Daoy (cell line): ENCODE measurements at places on chromosomes 16 and 17. TPM values are rescaled to one million over a fixed set of nuclear protein-coding genes. Genes with fewer than 3 reads are reported as not detected.

GRCh38 chr17:32110596-32110995 lies 31.7 kb upstream of the RHOT1 start:
- no peak for DNase-seq

- DNase-seq = no peak
These were observed 33.1 kb upstream of the GSE1 start for GRCh38 chr16:85579923-85580580.

DNA sequence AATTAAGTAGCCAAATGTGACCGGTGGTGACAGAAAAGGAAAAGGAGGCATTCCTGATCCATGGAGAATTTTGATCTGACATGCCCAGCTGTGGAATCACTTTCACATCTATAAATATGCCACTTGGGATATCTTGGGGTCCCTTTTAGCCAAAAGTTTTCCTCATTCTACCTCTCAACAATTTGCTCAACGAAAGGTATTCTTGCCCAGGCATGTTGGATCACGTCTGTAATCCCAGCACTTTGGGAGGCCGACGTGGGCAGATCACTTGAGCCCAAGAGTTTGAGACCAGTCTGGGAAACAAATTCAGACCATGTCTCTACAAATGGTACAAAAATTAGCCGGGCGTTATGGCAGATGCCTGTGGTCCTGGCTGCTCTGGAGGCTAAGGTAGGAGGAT lies 24.3 kb downstream of the LITAF start:
- no peak for DNase-seq

DNA sequence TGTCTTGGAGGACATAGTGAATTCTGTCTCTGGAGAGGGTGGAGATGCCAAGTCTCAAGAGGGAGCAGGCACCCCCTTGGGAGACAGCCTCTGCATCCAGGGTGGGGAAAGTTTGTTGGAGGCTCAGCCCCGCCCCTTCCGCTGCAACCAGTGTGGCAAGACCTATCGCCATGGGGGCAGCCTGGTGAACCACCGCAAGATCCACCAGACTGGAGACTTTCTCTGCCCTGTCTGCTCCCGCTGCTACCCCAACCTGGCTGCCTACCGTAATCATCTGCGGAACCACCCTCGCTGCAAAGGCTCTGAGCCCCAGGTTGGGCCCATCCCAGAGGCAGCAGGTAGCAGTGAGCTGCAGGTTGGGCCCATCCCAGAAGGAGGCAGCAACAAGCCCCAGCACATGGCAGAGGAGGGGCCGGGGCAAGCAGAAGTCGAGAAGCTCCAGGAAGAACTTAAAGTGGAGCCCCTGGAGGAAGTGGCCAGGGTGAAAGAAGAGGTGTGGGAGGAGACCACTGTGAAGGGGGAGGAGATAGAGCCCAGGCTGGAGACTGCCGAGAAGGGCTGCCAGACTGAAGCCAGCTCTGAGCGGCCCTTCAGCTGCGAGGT lies 5.2 kb downstream of the ZNF646 start:
- no peak for DNase-seq

DNA sequence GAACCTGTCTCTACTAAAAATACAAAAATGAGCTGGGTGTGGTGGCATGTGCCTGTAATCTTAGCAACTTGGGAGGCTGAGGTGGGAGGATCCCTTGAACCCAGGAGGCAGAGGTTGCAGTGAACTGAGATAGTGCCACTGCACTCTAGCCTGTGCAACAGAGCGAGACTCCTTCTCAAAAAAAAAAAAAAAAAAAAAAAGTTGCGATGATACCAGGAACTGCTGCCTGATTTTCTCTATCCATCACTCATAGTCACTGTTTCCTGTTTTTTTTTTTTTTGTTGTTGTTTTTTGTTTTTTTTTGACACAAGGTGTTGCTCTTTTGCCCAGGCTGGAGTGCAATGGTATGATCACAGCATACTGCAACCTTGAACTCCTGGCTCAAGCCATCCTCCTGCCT lies 59.2 kb downstream of the ABCC1 start:
- DNase-seq = no peak

GRCh38 chr17:64698725-64699124 lies 36.6 kb upstream of the SMURF2 start:
- DNase-seq = no peak

DNA sequence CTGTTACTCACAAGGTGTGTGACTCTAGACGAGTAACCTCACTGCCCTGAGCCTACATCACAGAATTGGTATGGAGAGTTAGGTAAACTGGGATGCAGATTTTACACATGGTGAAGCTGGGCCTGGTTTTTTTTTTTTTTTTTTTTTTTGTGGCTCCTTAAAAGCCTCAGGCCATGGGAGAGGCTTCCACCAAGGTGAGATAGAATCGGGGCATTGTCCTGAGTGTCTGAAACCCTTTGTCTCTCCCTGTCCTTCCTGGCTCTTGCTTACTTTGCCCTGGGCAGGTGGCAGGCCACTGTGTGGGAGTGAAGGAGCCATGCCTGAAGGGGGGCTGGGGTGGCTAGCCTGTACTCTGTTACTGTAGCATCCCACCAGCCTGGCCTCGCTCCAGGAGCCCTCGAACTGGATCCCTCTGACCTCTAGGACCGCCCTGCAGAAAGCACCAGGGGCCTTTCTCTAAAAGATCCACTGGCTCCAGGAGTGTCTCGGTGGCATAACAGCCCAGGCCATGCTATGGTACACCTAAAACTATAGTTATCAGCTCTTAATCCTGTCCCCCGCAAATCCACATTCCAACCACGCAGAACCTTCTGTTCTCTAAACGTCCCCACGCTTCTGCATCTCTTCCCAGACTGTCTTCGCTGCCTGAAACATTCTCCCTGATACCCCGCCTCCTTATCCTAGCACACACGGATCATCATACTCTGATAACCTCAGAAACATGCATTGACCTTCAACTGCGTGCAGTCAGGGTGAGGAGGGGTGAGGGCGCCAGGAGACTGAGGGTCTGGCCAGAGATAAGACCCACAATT lies 1.7 kb upstream of the SLC13A2 start:
- no peak for DNase-seq

GRCh38 chr16:51649631-51650030 lies 498.6 kb upstream of the SALL1 start:
- no peak for DNase-seq

DNA sequence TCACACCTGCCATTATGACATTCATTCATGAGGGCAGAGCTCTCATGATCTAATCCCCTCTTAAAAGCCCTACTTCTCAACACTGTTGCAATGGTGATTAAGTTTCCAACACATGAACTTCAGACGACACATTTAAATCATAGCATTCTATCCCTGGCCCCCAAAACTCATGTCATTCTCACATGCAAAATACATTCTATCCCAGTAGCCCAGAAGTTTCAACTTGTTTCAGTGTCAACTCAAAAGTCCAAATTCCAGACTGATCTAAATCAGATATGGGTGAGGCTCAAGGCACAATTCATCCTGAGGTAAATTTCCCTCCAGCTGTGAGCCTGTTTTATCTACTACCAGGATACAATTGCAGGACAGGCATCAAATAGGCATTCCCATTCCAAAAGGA lies 25.2 kb downstream of the LYRM1 start:
- no peak for DNase-seq

DNA sequence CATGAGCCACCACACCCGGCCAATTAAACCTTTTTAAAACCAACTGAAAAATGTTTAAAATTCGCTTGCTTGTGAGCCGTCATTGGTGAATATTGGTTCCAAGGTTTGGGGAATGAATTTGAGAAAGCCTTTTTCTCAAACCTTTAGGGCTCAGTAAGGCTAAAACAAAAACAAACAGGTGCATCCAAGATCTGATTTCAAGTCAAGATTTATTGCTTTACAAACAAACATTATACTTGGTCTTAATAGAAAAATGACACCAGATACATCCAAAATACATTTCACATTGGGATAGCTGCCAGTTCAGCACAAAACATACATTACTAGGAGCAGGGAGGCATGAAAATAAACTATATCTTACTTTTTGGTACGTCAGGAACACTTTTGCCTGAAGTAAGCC lies 5.4 kb downstream of the C17orf58 start:
- DNase-seq = no peak

- no peak for DNase-seq
These were observed 34.5 kb downstream of the SIAH1 start for GRCh38 chr16:48350736-48351135.

DNA sequence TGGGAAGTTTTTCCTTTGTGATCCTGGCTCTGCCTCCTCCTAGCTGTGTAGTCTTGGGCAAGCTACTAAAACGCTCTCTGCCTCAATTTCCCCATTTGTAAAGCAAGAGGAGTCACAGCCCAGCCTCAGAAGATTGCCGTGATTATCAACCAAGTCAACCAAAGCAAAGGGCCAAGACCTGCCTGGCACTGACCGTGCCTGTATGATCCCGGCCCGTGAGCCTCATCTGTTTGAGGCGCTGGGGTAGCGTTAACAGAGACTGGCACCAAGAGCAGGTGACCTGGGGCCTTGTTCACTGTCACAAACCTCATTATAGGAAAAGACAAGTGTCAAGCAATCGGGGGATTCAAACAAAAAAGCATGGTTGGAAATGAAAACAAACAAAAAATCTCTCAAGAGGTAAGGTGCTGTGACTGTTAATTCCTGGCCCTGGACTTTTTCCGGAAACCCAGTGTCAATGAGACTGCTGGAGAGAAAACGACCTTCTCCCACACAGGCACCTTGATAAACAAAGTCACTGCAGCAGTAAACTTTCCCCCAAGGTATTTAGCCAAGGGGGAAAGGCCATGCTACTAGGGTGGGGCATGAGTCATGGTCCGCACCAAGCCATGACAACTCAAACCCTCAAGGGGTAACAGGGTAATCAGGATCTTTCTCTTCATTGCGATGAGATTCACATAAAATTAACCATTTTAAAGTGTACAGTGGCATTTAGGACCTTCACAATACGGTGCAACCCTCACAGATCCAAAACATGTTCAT lies 5.4 kb downstream of the MEAK7 start:
- DNase-seq = no peak

GRCh38 chr16:28879261-28879840 lies 1.1 kb downstream of the ATP2A1 start:
- DNase-seq = no peak

DNA sequence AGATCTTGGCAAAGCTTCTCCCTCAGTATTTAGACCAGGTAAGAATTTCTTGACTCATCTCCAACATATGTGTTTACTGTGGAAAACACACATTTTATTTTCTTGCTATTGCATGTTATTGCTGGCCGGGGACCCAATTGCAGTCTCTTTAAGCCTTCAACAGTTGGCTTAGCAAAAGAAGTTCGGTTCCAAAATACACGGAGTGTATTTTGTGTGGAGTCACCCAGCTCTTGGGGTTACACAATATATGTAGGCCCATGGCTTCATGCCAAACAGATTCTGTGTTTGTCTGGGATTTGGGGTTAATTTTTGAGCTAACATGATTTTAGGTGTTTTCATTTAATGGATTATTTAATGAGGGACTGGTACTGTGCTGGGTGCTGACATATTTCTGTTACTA lies 4.0 kb downstream of the ALDH3A2 start:
- DNase-seq = no peak

DNA sequence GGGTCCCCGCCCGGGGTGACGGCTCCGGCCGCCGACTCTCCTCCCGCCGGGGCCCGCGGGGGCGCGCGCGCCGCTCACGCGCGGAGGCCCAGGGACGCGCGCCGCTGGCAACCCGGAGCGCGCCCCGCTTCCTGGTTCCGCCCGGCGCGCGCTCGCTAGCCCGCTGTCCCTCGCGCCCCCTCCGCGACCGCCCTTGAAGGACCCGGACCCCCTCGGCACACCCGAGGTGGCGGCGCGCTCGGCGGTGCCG lies at the start of gene STAT5B:
TSS of gene STAT5B (minus strand) at position 33 of the 250 bp plus-strand sequence. CDS start 44,264 bp downstream, outside the sequence.
- peak; percentile 75 for DNase-seq

DNA sequence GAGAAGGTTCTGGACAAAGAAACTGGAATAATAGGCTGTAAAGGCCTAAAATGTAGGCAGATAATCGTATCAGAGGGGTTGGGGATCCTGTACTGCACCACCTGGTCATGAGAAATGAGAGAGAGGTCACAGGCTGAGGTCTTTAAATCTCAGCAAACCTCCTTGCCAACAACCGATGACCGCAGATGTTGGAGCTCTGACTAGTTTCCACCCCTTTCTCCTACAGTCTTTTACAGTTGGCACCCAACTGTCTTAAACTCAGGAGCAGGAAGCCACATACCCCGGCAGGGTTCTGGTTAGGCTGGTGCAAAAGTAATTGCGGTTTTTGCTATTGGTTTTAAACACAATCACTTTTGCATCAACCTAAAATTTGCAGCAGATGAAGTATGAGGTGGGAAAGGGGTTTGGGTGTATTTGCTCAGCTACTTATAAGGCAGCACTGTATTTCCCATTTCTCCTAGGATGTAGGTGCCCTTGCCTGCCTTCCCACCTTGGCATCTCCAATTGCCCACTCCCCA lies 261.8 kb upstream of the MYOCD start:
- peak; percentile 63 for DNase-seq

DNA sequence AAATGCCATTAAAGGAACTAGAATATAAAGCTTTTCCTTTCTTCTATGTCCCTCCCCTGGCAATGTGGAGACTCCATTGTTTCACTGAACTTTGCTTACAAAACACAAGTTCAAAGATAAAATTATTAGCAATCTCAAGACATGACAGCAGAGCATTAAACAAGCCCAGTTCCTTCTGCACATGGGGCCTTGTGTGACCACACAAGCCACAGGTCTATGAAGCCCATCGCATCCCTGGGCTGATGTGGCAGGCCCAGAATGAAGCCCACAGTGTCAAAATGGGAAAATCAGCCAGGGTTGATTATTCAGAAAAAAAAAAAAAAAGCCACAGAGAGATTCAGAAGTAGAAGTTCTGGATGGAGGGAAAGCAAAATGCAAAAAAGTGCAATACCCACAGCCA lies 12.9 kb upstream of the SLC39A11 start:
- DNase-seq = no peak

DNA sequence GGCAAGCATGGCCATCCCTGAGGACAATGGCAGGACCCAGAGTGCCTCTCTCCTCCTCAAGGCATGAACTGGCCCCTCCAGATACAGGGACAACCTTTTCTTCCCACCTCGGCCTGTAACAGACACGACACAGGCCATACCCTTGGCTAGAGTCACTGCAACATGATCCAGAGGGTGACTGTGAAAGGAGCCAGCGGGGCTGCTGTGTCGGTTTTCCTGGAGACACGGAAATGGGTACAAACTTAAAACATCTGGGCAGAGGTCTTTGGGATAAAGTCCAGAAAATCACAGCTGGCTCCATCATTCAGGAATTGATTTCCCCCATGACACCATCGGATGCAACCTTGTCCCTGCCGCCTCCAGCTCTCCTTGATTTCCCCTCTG lies 5.3 kb downstream of the CEP295NL start:
- no peak for DNase-seq

- DNase-seq = no peak
These were observed 24.6 kb upstream of the SMURF2 start for GRCh38 chr17:64686705-64687104.

The CXCL16 gene
- 3.0 and 3.8 TPM in 2 replicates for total RNA-seq

The VEZF1 gene
- 27.3 and 33.1 TPM in 2 replicates for total RNA-seq

The WNT9B gene
- total RNA-seq = 0.06 TPM in 1 of 2 replicates, not detected in the other

The AANAT gene
- total RNA-seq = not detected in 2 replicates

The FOXL1 gene
- 4.9 and 5.0 TPM in 2 replicates for total RNA-seq

The OTOP3 gene
- not detected in 2 replicates for total RNA-seq

The MYH1 gene
- not detected in 2 replicates for total RNA-seq

The EFCAB13 gene
- total RNA-seq = 0.03 and 0.74 TPM in 2 replicates

The KIF18B gene
- total RNA-seq = 4.9 and 8.4 TPM in 2 replicates
